ENCODE measurements at places on chromosomes 2 and 18.

GRCh38 chr2:234550511-234551107 lies 53.7 kb upstream of the ARL4C start:
- H3K36me3 ChIP-seq, result no peaks in the 10 kb centered on the region
- peak; percentile 71 for DNase-seq
- no peak overlapping the region for H3K4me3 ChIP-seq
- H3K27me3 ChIP-seq, result no peaks in the 10 kb centered on the region
- H3K27ac ChIP-seq, result no peak overlapping the region

DNA sequence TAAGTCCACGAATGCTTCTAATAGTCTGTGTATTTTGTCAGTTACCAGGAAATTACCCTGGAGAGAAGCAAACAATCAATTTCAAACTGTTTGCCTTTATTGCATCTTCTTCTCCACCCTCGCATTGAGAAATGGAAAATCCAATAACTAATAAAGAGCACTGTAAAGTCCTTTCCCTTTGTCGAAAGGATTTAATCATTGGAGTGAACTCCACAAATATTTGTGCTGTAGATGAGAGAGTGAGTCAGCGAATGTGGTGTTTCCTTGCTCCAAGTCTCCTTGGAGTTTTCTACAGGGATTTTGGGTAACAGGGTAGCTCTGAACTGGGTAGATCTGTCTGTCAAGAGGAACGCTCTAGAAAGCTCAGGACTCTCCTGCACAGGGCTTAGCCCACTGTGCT lies 240.2 kb downstream of the KCNS3 start:
- H3K4me3 ChIP-seq, result no peak overlapping the region
- no peaks in the 10 kb centered on the region for H3K4me1 ChIP-seq
- no peak overlapping the region for H3K27ac ChIP-seq
- no peaks in the 10 kb centered on the region for H3K27me3 ChIP-seq
- no peaks in the 10 kb centered on the region for H3K36me3 ChIP-seq

DNA sequence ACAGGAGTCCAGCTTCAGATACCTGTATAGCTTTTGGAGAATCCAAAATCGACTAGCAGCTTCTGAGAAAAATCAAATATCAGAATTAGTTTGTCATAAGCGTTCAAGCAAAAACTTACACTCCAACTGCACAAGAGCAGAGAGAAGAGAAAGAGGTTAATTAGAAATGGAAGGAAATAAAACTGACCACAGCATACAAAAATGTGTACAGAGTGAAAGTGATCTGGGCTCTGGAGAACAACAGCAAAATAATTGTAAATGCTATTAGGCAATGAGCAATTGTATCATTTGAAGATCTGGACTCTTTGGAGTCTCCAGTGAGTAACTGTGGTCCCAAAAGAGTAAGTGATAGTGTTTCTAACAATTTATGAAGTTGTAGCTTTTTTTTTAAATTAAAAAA lies 867.3 kb downstream of the TRIB2 start:
- H3K36me3 ChIP-seq, result no peaks in the 10 kb centered on the region
- no peaks in the 10 kb centered on the region for H3K4me1 ChIP-seq
- DNase-seq, result no peak
- no peak overlapping the region for H3K27ac ChIP-seq

DNA sequence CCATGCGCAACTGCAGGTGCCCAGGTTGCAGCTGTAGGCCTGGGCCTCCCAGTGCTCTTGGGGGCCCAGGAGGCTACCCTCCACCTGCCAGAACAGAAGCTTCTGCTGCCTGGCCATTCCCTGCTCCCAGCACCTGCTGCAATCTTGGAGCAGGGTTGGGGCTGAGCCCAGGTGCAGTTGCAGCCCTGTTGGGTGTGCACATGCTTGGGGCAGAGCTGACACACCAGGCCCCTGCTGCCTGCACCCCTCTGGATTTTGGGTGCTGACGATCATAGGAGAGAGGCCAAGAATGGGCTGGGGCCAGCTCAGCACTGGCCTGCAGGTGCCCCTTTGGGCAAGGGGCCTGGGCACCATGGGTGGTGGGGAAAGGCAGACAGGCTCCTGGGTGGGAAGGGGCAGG lies 20.5 kb upstream of the SP140L start:
- H3K36me3 ChIP-seq, result no peaks in the 10 kb centered on the region
- H3K4me1 ChIP-seq, result no peaks in the 10 kb centered on the region
- no peak overlapping the region for H3K27ac ChIP-seq
- no peak overlapping the region for H3K4me3 ChIP-seq
- no peaks in the 10 kb centered on the region for H3K27me3 ChIP-seq

DNA sequence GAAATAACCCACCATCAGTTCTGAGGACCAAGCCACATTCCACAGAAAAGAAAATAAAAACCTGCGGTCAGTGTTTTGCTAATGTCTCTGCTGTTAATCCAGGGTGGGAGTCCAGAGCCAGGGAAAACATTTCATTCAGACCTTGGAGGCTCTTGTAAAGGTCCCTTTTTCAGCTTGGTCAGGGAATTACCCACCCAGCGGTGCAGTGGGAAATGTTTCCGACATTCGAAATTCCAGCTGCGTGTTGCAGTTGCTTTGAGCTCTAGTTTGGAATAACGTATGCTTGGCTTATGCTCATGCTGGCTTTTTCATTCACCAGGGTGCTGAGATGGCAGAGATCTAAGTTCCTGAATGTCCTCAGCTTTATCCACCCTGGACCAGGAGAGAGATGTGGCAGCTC lies 219.1 kb downstream of the TRIB2 start:
- H3K4me3 ChIP-seq, result peak overlapping the region; percentile 36
- H3K27me3 ChIP-seq, result no peaks in the 10 kb centered on the region
- no peak overlapping the region for H3K27ac ChIP-seq
- H3K36me3 ChIP-seq, result no peaks in the 10 kb centered on the region
- H3K4me1 ChIP-seq, result no peaks in the 10 kb centered on the region

DNA sequence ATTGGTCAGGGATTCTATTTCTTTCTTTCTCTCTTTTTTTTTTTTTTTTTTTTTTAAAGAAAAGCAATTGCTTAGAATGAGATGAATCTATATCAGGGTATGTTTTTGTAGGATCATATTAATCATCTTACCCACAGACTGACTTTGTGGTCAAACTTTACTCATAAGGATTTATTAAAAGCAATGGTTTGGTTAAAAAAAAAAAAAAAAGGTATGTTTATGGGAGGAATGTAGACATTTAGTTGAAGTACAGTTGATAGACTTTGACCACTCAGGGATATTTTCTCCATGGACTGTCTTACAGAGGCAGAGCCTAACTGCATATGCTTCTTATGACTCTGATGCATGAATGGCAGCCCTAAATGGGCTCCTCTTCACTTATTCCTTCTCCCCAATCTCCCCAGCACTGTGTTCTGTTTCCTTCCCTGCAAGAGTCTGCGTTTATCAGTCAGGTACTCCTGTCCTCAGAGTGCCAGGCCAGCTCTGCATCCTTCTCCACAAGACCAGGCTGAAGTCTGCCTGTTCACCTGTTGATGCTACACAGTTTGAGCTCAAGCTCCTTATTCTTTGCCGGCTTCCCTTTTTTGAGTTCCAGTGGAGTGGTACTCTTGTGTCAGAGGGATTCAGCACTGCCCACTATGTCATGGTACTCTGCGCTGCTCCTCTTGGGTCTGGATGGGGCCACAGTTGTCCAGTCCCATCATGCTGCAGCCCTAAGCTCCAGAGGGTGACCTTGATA lies 24.3 kb downstream of the CRIM1 start:
- H3K27me3 ChIP-seq, result no peaks in the 10 kb centered on the region
- DNase-seq, result no peak
- H3K4me1 ChIP-seq, result peaks cover 55% of the 10 kb centered on the region
- H3K27ac ChIP-seq, result peak overlapping the region; percentile 21
- no peaks in the 10 kb centered on the region for H3K36me3 ChIP-seq
- H3K4me3 ChIP-seq, result no peak overlapping the region

DNA sequence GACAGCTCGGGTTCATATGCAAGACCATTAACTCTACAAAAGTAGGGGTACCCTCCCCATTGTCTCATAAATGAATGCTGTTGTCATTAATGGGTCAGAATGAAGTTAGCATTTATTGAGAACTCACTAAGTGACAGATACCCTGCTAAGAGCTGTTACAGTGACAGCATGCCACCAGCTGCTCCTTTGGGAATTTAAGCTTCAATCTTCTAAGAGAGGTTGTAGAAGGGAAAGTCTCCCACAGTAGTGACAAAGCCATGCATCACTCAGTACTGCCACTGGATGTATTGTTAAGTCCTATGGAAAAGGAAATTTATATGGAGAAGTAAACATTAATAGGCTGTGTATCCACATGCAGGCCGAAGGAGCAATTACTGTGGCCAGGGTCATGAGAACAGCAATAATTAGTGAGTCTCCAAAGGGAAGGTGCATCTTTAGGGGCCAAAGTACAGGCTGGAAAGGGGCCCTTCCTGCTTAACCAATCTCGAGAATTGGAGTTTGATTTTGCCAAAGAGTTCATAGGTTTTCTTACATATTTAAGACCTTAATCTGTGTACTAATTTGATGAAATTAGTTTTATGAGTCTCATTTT lies 64.5 kb upstream of the FAM124B start:
- no peak overlapping the region for H3K27ac ChIP-seq
- no peak for DNase-seq
- no peaks in the 10 kb centered on the region for H3K4me1 ChIP-seq
- no peak overlapping the region for H3K4me3 ChIP-seq

DNA sequence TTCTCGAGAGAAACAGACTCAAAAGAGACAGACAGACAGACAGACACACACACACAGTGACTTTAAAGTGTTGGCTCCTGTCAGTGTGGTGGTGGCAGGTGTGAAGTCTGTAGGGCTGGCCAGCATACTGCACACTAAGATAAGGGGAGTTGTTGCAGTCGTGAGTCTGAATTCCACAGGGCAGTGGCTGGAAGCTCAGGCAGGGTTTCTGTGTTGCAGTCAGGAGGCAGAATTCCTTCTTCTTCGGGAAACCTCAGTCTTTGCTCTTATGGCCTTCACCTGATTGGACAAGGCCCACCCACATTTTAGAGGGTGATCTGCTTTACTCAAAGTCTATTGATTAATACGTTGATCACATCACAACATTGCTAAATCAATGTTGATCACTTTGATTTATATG lies 478.4 kb upstream of the HS6ST1 start:
- no peak for DNase-seq
- no peaks in the 10 kb centered on the region for H3K36me3 ChIP-seq
- H3K4me1 ChIP-seq, result no peaks in the 10 kb centered on the region
- no peak overlapping the region for H3K4me3 ChIP-seq

GRCh38 chr2:154452906-154453493 lies 245.5 kb upstream of the KCNJ3 start:
- H3K4me1 ChIP-seq, result no peaks in the 10 kb centered on the region
- no peak overlapping the region for H3K27ac ChIP-seq
- DNase-seq, result no peak
- H3K4me3 ChIP-seq, result no peak overlapping the region
- no peaks in the 10 kb centered on the region for H3K27me3 ChIP-seq

- no peak overlapping the region for H3K4me3 ChIP-seq
- H3K36me3 ChIP-seq, result no peaks in the 10 kb centered on the region
- H3K27ac ChIP-seq, result no peak overlapping the region
- DNase-seq, result no peak
- H3K4me1 ChIP-seq, result no peaks in the 10 kb centered on the region
Measured at GRCh38 chr2:40680547-40680946, 228.7 kb upstream of the SLC8A1 start.

- H3K27ac ChIP-seq, result no peak overlapping the region
- DNase-seq, result no peak
- no peaks in the 10 kb centered on the region for H3K27me3 ChIP-seq
- no peaks in the 10 kb centered on the region for H3K4me1 ChIP-seq
- no peaks in the 10 kb centered on the region for H3K36me3 ChIP-seq
Measured at GRCh38 chr18:77894060-77894459, 644.4 kb downstream of the GALR1 start.

GRCh38 chr2:191824398-191824797 lies 22.5 kb downstream of the CAVIN2 start:
- H3K4me1 ChIP-seq, result no peaks in the 10 kb centered on the region
- DNase-seq, result no peak
- no peaks in the 10 kb centered on the region for H3K36me3 ChIP-seq
- no peaks in the 10 kb centered on the region for H3K27me3 ChIP-seq

DNA sequence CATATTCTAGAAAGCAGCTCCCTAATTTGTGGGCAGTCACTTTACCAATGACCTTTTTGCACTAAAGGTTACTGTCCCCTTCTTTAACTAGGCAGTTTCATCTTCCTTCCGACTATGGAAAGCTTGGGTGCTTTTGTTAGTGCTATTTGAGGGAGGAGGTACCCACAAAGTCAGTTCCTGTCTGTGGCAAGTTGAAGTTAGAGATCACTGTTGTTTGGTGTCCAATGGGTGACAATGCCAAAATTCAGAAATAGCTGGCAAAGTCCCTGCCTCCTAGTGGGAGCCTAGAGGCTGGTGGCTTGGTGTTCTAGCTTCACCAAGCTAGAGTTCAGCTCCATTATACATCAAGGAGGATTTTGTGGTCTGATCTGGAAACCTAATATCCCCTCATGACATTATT lies 87.1 kb upstream of the PNPT1 start:
- no peak overlapping the region for H3K4me3 ChIP-seq
- no peak overlapping the region for H3K27ac ChIP-seq
- DNase-seq, result no peak
- no peaks in the 10 kb centered on the region for H3K4me1 ChIP-seq
- H3K36me3 ChIP-seq, result no peaks in the 10 kb centered on the region

DNA sequence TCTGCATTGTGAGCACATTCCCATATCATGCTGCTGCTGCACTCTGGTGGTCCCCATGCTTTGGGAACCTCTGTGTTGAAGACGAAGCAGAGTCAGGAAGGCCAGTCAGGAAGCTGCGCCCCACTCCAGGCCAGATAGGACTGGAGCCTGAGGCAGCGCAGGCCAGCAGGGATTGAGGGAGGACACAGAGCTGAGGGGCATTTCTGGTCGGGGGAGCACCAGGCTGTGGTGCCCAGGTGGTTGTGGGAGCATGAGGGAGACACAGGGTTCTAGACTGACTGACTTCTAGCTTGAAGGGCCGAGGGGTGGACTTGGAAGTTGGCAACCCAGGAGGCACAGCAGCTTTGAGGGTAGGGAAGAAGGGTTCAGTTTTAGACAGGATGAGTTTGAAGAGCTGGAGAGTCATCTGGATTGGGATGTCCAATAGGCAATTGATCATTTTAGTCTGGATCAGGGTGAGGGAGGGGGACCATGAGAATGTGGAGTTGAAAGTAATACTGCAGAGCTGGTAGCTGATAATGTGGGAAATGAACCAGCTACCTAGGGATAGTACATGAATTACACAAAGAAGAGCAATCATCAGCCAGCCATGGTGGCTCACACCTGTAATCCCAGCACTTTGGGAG lies 1.4 kb upstream of the ACTG2 start:
- H3K27me3 ChIP-seq, result no peaks in the 10 kb centered on the region
- H3K4me3 ChIP-seq, result no peak overlapping the region
- H3K27ac ChIP-seq, result peak overlapping the region; percentile 91
- no peak for DNase-seq
- peaks cover 12% of the 10 kb centered on the region for H3K4me1 ChIP-seq
- H3K36me3 ChIP-seq, result no peaks in the 10 kb centered on the region

- no peaks in the 10 kb centered on the region for H3K36me3 ChIP-seq
- no peaks in the 10 kb centered on the region for H3K4me1 ChIP-seq
- no peaks in the 10 kb centered on the region for H3K27me3 ChIP-seq
- no peak overlapping the region for H3K4me3 ChIP-seq
Measured at GRCh38 chr2:106983305-106983704, 97.3 kb upstream of the ST6GAL2 start.

- no peaks in the 10 kb centered on the region for H3K4me1 ChIP-seq
- no peak for DNase-seq
- no peaks in the 10 kb centered on the region for H3K27me3 ChIP-seq
Measured at GRCh38 chr18:53862921-53863320, 361.5 kb downstream of the MBD2 start.

All from ascending aorta (tissue), 2 donors.